Small intestine (tissue), 16 donors: ENCODE measurements at places on chromosomes 12 and 14. TPM values are rescaled to one million over a fixed set of nuclear protein-coding genes. Genes with fewer than 3 reads are reported as not detected.
A peak's percentile ranks its signal among the peaks of the same experiment; 100 is the strongest.

DNA sequence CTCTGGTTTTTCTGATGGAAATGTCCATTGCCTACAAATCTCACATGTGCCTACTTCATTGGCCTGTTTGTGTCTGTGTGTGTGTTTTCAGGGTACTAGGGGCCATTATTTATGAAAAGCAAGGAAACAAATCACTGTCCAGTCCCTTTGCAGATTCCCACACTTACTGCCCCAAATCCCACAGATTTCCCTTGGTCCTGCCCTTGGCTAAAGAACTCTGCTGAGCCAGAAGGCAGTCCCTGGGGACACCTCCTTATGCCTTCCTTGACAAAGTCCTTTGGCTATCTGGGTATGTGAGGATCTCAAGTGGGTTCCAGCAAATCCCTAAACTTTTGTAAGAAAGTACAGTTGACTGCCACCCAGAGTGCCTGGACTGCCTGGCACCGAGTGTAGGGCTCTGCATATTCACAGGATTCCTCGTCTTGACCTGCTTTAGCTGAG is 388.1 kb downstream of the BCAT1 start:
- peak; percentile 2 for DNase-seq
- H3K4me3 ChIP-seq: no peak overlapping the region
- H3K36me3 ChIP-seq: no peaks in the 10 kb centered on the region
- H3K27ac ChIP-seq: no peak overlapping the region
- peaks cover 4% of the 10 kb centered on the region for H3K4me1 ChIP-seq

DNA sequence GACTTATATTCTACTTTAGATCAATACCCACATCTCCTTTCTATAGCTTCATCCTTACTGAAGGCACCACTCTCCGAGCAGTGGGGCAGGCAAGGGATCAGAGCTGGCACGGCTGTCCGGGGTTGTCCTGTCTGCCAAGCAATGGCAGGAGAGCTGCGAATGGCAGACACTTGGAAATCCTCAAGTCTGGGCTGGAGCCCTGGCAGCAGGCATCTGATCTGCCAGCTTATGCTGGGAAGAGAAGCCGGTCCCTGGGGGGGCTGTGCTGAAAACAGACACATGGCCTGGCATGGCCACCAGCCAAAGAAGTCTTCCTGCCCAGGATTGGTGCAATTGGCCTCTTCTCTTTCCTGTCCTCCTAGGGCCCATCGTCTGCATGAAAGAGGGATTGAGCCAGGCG is 280.2 kb upstream of the PWP1 start:
- H3K36me3 ChIP-seq: no peaks in the 10 kb centered on the region
- no peak overlapping the region for H3K4me3 ChIP-seq
- H3K27me3 ChIP-seq: no peaks in the 10 kb centered on the region
- no peak for DNase-seq
- H3K27ac ChIP-seq: no peak overlapping the region
- no peaks in the 10 kb centered on the region for H3K4me1 ChIP-seq

- H3K27me3 ChIP-seq: no peaks in the 10 kb centered on the region
- no peaks in the 10 kb centered on the region for H3K36me3 ChIP-seq
- no peak overlapping the region for H3K4me3 ChIP-seq
- no peaks in the 10 kb centered on the region for H3K4me1 ChIP-seq
Measured at GRCh38 chr14:21068521-21069387, 1.4 kb upstream of the ARHGEF40 start.

- no peak for DNase-seq
- H3K36me3 ChIP-seq: no peaks in the 10 kb centered on the region
- H3K27ac ChIP-seq: no peak overlapping the region
- no peak overlapping the region for H3K4me3 ChIP-seq
Measured at GRCh38 chr14:54815016-54815415, 87.6 kb downstream of the GCH1 start.

DNA sequence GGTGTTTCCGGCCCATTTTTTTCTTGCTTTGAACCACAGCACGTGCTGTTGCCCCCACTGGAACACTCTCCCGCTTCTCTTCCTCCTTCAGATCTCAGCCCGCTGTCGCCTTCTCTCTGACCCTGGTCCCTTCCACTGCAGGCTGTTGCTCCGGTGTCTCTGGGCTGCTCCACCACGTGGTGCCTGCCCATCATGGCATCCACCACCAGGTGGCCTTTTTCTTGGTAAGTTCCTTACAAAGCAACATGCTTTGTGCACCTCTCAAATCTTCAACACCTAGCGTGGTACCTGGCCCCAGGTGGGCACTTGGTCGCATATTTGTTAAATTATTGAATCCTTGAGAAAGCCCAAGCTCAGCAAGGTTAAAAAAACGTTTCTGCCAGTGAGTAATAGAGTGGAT is 19.1 kb downstream of the TUNAR start:
- peak; percentile 13 for DNase-seq
- no peaks in the 10 kb centered on the region for H3K36me3 ChIP-seq
- no peaks in the 10 kb centered on the region for H3K27me3 ChIP-seq

- H3K4me3 ChIP-seq: no peak overlapping the region
- peak; percentile 12 for DNase-seq
- H3K27me3 ChIP-seq: no peaks in the 10 kb centered on the region
- peaks cover 4% of the 10 kb centered on the region for H3K4me1 ChIP-seq
- no peak overlapping the region for H3K27ac ChIP-seq
Measured at GRCh38 chr12:106645074-106645421, 62.2 kb downstream of the RFX4 start.

Gene RTL1
- polyA plus RNA-seq: not detected

DNA sequence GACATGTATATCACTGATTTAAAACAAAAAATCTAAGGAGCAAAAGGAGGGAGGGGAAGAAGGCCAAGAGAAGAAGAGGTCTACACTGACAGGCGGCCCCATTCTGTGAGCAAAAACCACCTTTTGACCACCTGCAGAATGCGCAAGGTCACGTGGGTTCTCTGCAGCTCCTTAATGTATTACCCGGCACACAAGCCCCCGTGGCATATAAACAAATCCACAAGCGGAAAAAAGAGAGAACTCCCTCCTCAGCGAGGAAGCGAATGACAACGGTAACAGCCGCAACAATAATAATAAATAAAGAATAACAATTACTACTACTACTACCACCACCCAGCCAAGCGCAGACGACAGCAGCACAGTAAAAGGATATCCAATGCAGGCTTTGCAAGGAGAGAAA is 1.3 kb downstream of the KSR2 start:
- peaks cover 21% of the 10 kb centered on the region for H3K27me3 ChIP-seq
- no peak overlapping the region for H3K4me3 ChIP-seq
- no peaks in the 10 kb centered on the region for H3K36me3 ChIP-seq
- no peaks in the 10 kb centered on the region for H3K4me1 ChIP-seq
- DNase-seq: no peak

Gene PIWIL1
- 0.21 TPM for polyA plus RNA-seq

- H3K4me1 ChIP-seq: no peaks in the 10 kb centered on the region
- peaks cover 7% of the 10 kb centered on the region for H3K27me3 ChIP-seq
- peak; percentile 76 for DNase-seq
- H3K36me3 ChIP-seq: peaks cover under 1% of the 10 kb centered on the region
- peak within 1 kb of the TSS; percentile 53 for H3K4me3 ChIP-seq
- H3K27ac ChIP-seq: no peak within 1 kb of the TSS
Measured at GRCh38 chr14:105474483-105475268, at the start of gene CRIP2. Gene CRIP2 (plus strand): TSS chr14:105474821. CDS start chr14:105474863, 42 bp downstream.

- no peak overlapping the region for H3K4me3 ChIP-seq
- H3K27me3 ChIP-seq: no peaks in the 10 kb centered on the region
- no peak for DNase-seq
- no peaks in the 10 kb centered on the region for H3K36me3 ChIP-seq
Measured at GRCh38 chr14:96895658-96896271, 98.6 kb downstream of the VRK1 start.

DNA sequence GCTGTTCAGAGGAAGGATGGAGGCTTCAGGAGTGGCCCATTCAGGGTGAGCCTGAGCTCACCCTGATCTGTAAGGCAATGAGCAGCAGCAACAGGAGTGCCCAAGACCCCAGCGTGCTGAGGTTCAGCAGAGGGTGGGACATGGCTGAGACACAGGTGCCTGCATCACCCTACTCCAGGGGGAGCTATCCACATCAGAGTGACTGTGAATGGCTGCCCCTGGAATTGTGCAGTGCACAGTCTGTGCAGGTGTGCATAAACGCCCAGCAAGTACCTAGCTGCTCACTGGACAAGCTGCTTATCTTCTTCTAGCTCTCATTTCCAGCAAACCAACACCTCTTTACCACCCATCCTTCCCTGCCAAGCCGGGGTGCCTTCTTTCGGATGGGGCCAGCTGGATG is 140.6 kb upstream of the PRMT8 start:
- DNase-seq: no peak
- H3K36me3 ChIP-seq: no peaks in the 10 kb centered on the region
- H3K27me3 ChIP-seq: no peaks in the 10 kb centered on the region
- no peaks in the 10 kb centered on the region for H3K4me1 ChIP-seq

Gene THAP2
- polyA plus RNA-seq: 2.4 TPM

Gene CLEC4C
- 0.07 TPM for polyA plus RNA-seq

Gene AKAP6
- 3.6 TPM for polyA plus RNA-seq

Gene RHEBL1
- 1.4 TPM for polyA plus RNA-seq

- no peaks in the 10 kb centered on the region for H3K36me3 ChIP-seq
- no peaks in the 10 kb centered on the region for H3K27me3 ChIP-seq
- no peak overlapping the region for H3K4me3 ChIP-seq
- DNase-seq: no peak
- H3K27ac ChIP-seq: no peak overlapping the region
- no peaks in the 10 kb centered on the region for H3K4me1 ChIP-seq
Measured at GRCh38 chr12:27984275-27984674, 11.7 kb upstream of the PTHLH start.

DNA sequence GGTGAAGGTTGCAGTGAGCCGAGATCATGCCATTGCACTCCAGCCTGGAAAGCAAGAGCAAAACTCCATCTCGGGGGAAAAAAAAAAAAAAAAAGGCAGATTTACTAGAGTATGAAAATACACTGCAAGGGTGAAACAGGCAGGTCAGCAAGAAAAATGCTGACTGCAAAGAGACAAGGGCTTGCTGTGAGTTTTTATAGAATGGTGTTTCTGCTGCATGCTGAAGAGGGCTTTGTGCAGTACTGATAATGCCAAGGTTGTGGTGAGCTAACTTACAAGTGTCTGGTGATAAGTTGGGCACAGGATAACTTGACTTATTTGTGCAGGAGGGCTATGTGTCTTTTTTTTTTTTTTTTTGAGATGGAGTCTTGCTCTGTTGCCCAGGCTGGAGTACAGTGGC is 25.9 kb upstream of the SRP54 start:
- H3K4me1 ChIP-seq: peaks cover 2% of the 10 kb centered on the region
- no peak overlapping the region for H3K27ac ChIP-seq
- H3K4me3 ChIP-seq: no peak overlapping the region
- H3K36me3 ChIP-seq: no peaks in the 10 kb centered on the region
- no peaks in the 10 kb centered on the region for H3K27me3 ChIP-seq
- DNase-seq: no peak

DNA sequence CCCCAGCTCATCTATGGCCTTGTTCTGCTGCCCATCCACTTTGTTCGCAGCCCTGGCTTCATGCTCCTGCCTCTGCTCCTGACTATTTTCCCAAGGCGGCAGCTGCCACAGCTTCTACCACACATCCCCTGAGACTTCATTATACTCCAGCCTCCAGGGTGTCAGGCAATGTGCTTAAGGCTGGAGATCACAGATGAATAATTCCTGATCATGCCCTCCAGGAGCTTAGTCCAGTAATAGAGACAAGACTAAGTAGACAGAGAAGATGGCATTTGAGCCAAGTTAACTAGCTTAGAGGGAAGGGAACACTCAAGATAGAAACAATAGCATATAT is 7.1 kb downstream of the TAPBPL start:
- no peak overlapping the region for H3K4me3 ChIP-seq
- DNase-seq: no peak
- H3K27me3 ChIP-seq: no peaks in the 10 kb centered on the region
- no peak overlapping the region for H3K27ac ChIP-seq
- H3K4me1 ChIP-seq: peaks cover 3% of the 10 kb centered on the region
- peaks cover 29% of the 10 kb centered on the region for H3K36me3 ChIP-seq

- peak; percentile 25 for DNase-seq
- no peaks in the 10 kb centered on the region for H3K27me3 ChIP-seq
- H3K27ac ChIP-seq: no peak overlapping the region
- H3K4me3 ChIP-seq: no peak overlapping the region
- H3K36me3 ChIP-seq: no peaks in the 10 kb centered on the region
Measured at GRCh38 chr12:21989819-21990412, 48.7 kb upstream of the ABCC9 start.

Gene IL23A
- polyA plus RNA-seq: 0.57 TPM

- H3K27me3 ChIP-seq: peaks cover 4% of the 10 kb centered on the region
- no peak overlapping the region for H3K4me3 ChIP-seq
- no peak overlapping the region for H3K27ac ChIP-seq
- no peak for DNase-seq
- H3K4me1 ChIP-seq: no peaks in the 10 kb centered on the region
Measured at GRCh38 chr12:108341356-108341755, 2.2 kb upstream of the CMKLR1 start.

Gene PPP1R1A
- polyA plus RNA-seq: 6.5 TPM

DNA sequence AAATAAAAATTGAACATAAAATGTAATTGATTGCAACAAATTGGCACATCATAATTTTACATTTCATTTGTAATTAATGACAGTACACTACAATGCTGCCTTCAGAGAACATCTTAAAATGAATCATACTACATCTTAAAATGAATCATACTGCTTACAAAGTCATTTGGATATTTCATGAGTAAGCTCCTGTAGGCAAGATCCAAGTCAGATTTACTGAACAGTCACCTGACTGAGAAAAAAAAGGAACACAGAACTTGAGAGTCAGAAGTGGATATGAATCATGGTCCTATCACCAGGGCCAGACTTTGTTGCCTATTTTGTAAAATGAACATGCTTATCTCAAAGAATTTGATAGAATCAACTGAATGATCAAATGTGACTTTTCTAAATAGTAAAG is 32.7 kb upstream of the FBLN5 start:
- no peaks in the 10 kb centered on the region for H3K27me3 ChIP-seq
- H3K4me3 ChIP-seq: no peak overlapping the region
- peak; percentile 42 for DNase-seq
- no peaks in the 10 kb centered on the region for H3K4me1 ChIP-seq
- H3K27ac ChIP-seq: no peak overlapping the region

DNA sequence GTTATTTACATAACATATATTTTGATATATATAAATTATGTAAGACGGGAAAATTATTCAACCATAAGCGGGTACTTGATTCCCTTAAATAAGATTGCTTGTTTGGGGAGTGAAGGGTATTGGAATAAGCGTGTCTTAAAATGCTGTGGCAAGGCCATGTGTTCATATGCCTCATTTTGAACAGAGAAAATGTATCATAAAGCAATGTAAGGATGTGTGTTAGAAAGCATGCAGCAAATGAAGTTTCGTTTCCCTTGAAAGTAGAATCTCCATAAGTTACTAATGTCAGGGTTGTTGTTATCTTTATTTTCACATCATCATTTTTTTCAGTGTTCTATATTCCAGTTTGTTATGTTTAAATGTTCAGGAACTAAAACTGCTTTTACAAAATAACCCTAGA is 465.6 kb downstream of the FOXG1 start:
- H3K36me3 ChIP-seq: no peaks in the 10 kb centered on the region
- no peak overlapping the region for H3K4me3 ChIP-seq
- H3K27me3 ChIP-seq: no peaks in the 10 kb centered on the region
- DNase-seq: no peak
- H3K27ac ChIP-seq: no peak overlapping the region

GRCh38 chr14:60933920-60934655 is 46.8 kb downstream of the TRMT5 start:
- no peaks in the 10 kb centered on the region for H3K27me3 ChIP-seq
- no peaks in the 10 kb centered on the region for H3K36me3 ChIP-seq
- no peaks in the 10 kb centered on the region for H3K4me1 ChIP-seq
- DNase-seq: peak; percentile 79
- H3K27ac ChIP-seq: no peak overlapping the region
